Stimulated activated CD4-positive, alpha-beta T cell treated with anti-CD3 and anti-CD28 coated beads, Interleukin-1b, Interleukin-23, amount 100 ng/mL, for 4 hours (primary cell): ENCODE measurements at places on chromosomes 2 and 18.

DNA sequence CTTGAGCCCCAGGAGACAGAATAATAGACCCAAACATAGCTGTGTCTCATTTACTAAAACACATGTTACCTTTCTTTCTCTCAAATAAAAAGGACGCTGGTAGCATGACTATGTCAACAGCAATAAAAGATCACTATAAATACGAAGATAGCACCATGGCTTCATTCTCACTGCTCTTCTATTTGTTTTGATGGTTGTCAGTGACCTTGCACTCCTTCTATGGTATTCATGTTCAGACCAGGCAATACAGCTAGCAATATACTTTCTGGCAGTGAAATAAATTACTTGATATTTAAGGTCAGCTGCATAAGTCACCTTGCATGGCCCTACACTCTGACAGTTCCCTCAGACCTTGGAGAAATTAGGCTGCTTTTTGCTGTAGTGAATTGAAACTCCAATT, 263.2 kb upstream of the CDH7 start:
- no peak for DNase-seq

DNA sequence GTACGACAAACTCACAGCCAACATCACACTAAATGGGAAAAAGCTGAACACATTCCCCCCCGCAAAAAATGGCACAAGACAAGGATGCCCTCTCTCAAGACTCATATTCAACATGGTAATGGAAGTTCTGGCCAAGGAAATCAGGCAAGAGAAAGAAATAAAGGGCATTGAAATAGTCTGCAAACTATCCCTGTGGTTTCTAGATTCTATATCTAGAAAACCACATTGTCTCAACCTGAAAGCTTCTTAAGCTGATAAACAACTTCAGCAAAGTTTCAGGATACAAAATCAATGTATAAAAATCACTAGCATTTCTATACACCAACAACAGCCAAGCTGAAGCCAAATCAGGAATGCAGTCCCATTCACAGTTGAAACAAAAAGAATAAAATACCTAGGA, 294.6 kb upstream of the CYP26B1 start:
- no peak for DNase-seq

DNA sequence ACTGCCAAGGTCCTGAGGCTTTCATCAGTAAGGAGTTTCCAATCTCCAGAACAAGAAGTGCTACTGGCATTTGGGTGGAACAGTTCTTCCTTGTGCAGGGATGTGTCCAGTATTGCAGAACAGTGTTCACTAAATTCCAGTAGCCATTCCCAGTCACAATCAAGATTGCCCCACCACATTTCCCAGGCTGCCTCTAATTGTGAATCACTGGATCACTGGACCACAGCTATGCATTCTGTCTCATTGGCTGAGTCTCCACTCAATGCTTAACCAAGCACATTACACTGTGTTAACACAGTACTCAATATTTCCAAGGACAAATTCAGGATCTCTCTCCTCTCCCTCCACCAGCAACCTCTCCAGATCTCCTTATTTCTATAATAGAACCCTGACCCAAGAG, 160.2 kb upstream of the CCDC150 start:
- no peak for DNase-seq

- no peak for DNase-seq
These were observed 88.3 kb downstream of the RBMS1 start for GRCh38 chr2:160405077-160405867.

- peak; percentile 26 for DNase-seq
These were observed 866 bp downstream of the CRIM1 start for GRCh38 chr2:36356298-36356989.

DNA sequence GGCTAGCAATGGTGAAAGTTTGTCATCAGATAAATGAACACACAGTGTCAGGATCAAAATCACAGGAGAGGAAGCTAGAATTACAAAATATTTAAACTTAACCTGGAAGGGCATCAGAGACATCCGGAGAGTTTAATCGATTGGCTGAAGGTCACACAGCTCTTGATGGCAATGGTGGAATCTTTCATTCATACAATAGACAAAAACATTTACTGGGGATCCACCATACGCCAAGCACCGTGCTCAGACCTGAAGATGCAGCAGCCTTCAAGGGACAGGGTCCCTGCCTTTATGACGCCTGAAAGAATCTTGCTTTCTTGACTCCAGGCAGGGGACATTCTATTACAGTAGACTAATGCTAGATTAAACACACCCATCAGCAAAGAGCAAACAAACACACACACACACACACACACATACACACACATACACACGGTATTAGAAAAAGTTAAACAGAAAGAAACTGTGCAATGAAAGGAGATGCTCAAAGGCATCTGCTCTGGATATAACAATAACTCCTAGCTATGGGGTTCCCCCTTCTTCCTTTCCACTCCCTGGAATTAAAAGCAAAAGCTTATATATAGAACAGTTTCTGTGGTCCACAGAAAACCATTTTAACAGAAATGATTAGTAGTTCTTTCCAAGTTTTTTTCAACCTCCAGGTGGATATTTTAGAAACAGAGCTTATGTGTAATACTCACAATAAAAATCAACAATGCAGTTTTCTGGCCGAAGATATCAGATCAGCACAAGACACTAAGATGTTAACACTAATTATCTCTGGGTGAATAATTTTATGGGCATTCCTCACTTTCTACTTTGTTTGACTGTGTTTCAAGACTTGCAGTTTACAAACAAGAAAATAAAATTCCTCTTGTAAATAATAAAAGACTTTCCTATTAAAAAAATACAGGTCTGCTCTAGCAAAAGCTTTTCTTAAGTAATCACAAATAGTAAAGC, 151.7 kb downstream of the ANKRD44 start:
- no peak for DNase-seq

- no peak for DNase-seq
These were observed 65.7 kb downstream of the LRRTM1 start for GRCh38 chr2:80238692-80239469.

- no peak for DNase-seq
These were observed 85.5 kb downstream of the SOWAHC start for GRCh38 chr2:109699646-109700045.

- no peak for DNase-seq
These were observed 101.9 kb upstream of the RAB12 start for GRCh38 chr18:8507361-8507760.

DNA sequence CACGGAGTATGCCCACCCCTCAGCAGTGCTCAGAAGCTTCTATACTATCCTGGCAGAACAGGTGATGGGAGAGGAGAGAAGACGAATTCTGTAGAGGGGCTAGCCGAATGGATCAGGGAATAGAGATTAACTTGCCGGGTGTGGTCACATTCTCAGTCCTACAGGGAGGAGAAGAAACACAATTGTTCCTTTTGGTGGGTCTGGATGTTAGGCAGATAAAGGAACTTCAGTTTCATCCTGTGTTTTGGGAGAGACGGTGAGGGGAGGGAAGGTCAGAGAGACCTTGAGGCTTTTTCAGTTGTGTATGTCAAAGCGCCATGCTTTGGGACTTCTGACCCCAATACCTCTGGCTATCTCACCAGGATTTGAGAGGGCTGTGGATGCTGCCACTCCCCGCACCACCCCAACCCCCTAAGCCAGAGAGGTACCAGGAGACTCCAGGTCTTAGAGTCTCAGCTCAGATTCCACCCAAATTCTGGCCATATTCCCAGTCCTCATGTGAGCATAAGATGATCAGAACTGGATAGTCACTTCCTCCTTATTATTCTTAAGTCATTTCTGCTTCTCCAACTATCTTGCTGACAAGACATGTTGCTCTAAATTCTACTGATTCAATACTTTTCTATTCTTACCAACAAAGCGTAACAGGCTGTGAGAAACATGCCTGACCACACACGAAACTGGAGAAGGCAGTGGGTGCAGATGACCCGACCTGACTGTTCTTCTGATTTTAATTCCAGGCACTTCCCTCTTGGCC, 2.3 kb upstream of the TMEM37 start:
- no peak for DNase-seq

- no peak for DNase-seq
These were observed 246.1 kb downstream of the NDUFA10 start for GRCh38 chr2:239778861-239779558.

GRCh38 chr2:239190921-239191885, 209.6 kb downstream of the HDAC4 start:
- DNase-seq, result no peak

DNA sequence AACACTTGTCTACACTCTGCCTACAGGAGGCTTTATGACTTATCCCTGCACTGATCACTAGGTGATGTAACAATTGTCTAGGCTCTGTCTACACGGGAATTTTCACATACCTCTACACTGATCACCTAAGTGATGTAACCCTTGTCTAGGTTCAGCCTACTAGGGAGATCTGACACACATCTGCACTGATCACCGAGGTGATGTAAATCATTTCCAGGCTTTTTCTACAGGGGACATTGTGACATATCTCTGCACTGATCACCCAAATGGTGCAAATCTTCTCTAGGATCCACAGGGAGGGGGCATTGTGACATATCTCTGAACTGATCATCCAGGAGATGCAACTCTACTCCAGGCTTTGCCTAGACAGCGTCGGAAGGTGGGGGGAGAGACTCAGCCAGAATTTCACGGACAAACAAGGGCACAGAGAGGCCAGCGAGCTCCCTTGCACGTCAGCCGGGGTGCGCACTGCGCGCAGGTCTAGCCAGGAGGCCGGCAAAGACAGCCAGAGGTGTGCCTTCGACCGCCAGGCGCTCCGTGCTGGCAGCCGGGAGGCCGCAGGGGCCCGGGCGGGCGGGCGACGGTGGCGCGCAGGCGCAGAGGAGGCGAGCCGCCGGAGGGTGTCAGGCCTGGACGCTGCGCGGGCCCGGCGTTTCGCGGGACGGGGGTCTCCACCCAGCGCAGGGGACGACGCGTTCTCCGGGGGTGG, 46.9 kb upstream of the USP14 start:
- peak; percentile 56 for DNase-seq

GRCh38 chr2:65532326-65532725, 99.9 kb upstream of the SPRED2 start:
- no peak for DNase-seq

DNA sequence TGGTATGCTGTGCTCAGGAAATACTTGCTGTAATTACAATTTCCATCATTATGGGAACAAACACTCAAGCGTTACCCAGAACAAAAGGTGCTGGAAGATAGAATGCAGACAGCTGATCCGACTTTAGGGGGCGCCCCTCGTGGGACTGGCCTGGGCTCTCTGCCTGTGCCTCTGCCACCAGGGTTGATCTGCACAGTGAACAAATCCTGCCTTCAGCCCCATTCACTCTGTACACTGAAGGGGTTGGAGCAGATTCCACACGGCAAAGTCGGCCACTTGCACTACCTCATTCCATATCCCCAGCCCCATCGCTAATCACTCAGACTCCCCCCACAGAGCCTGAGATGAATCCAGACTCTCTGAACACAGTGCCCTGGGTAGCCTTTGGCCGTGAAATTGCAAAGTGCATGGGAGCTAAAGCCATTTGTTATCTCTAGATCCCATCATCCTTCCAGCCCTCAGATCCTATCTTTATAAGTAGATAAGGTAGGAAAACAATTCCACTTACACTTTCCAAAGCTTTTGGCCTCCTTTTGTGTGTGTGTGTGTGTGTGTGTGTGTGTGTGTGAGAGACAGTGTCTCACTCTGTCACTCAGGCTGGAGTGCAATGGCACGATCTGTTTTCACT, 69.3 kb downstream of the INPP5D start:
- DNase-seq, result no peak

GRCh38 chr2:44740678-44741077, 200.8 kb upstream of the SIX3 start:
- no peak for DNase-seq

DNA sequence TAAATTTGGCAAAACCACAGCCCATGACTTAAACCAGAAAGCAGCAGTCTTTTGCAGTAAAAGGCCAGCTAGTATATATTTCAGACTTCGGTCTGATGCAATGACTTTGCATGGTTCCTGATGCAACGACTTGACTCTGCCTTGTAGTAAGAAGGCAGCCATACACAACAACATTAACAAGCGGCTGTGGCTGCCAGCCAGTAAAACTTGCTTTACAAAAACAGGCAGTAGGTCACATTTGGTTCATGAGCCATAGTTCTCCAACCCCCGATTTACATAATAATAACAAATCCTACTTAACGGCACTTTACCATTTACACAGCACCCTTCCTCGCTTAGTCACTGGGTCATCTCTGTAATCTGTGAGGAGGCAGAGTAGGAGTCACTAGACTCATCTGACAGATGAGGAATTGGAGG, 410.3 kb downstream of the LRATD1 start:
- no peak for DNase-seq

GRCh38 chr2:73836141-73836943, 7.6 kb downstream of the STAMBP start:
- no peak for DNase-seq

DNA sequence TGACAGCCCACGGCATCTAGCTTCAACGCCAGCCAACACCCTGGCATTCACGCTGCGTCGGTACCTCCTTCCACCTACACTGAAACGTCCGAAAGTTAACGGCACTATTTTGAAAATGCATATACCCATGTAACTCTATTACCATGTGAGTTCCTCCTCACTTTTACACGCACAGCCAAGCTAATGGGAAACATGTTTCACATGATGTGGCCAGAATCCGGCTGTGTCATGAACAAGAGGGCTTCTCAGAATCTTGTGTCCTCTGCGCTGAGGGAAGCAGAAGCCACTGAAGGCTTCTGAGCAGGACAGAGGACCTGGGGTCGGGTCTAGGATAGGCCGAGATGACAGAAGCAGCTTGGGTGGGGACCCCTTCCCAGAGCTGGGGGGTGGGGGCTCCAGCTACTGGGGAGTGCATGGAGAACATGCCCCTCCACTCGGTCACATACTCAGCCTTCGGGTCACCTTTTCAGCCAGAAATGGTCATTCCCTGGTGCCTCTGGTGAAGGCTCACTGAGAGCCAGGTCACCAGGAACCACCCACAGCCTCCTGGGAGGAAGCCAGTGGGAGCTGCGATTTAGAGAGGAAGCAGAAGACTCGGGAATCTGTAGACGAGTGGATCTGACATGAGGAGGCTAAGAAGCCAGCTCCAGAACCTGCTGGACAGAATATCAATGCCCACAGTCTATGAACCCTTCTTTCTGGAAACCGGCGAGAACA, 41.5 kb downstream of the HDAC4 start:
- DNase-seq, result no peak

GRCh38 chr2:112187805-112188596, 49.8 kb downstream of the FBLN7 start:
- peak; percentile 73 for DNase-seq

GRCh38 chr2:176669398-176670174, 400.3 kb downstream of the MTX2 start:
- DNase-seq, result no peak

DNA sequence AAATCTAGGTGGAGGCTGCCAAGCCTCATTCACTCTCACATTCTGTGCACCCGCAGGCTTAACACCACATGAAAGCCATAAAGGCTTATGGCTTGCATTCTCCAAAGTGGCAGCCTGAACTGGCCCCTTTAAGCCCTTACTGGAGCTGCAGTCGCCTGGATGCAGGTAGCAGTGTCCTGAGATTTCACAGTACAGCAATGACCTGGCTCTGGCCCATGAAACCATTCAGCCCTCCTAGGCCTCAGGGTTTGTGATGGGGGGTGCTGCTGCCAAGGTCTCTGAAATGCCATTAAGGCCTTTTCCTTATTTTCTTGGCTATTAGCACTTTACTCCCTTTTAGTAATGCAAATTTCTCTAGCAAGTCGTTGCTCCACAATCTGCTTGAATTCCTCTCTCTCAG, 48.6 kb downstream of the RNMT start:
- no peak for DNase-seq

GRCh38 chr18:79809482-79810192, 11.9 kb downstream of the KCNG2 start:
- no peak for DNase-seq

GRCh38 chr2:121382744-121383143, 97.7 kb upstream of the TFCP2L1 start:
- DNase-seq, result no peak
